Neuronal stem cell (in vitro differentiated cells): ENCODE measurements at places on chromosomes 3 and 15.

DNA sequence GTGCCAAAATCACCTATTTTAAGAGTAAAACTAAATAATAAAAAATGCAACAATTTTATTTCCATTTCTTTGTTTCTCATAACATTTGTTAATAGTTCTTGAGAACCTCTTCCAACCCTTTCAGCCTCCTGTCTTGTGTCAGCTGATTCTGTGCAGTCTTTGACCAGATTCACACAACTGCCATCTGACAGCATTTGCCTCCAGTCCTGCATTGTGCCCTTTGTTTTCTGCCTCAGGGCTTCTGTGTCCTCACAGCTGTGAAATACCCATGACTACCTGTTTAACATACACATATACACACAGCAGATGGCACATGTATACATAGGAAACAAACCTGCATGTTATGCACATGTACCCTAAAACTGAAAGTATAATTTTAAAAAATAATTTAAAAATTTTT lies 13.2 kb upstream of the CNTN6 start:
- DNase-seq: no peak

- DNase-seq: no peak
These were observed 20.0 kb upstream of the CILP start for GRCh38 chr15:65231306-65231705.

GRCh38 chr3:24548278-24548677 lies 53.6 kb upstream of the THRB start:
- DNase-seq: no peak

DNA sequence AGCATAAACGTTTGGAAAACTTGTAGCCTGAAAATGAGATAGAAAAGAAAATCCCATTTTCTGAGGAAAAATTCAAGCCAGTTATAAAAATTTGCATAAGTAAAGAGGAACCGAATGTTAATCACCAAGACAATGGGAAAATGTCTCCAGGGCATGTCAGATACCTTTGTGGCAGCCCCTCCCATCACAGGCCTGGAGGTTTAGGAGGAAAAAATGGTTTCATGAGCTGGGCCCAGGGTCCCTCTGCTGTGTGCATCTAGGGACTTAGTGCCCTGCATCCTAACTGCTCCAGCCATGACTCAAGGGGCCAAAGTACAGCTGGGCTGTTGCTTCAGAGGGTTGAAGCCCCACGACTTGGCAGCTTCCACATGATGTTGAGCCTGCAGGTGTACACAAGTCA lies 153.1 kb downstream of the TAFA4 start:
- no peak for DNase-seq

DNA sequence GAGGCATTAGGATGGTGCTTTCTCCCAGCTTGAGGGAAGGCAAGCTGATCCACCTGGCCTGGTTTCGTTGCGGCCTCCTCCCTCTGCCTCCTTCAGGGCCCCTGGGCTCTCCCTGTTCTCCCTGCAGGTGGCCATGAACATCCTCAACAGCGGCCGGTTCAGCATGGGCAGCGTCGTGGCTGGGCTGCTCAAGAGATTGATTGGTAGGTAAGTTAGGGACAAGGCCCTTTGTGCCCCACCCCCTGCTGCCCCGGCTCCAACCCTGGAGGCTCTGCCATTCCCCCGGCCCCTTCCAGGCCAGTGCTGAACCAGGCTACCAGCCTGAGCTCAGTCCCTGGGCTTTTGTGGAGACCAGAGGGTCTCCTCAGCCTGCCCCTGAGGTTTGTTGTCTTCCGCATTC lies 23.0 kb downstream of the ACAD9 start:
- DNase-seq: no peak

DNA sequence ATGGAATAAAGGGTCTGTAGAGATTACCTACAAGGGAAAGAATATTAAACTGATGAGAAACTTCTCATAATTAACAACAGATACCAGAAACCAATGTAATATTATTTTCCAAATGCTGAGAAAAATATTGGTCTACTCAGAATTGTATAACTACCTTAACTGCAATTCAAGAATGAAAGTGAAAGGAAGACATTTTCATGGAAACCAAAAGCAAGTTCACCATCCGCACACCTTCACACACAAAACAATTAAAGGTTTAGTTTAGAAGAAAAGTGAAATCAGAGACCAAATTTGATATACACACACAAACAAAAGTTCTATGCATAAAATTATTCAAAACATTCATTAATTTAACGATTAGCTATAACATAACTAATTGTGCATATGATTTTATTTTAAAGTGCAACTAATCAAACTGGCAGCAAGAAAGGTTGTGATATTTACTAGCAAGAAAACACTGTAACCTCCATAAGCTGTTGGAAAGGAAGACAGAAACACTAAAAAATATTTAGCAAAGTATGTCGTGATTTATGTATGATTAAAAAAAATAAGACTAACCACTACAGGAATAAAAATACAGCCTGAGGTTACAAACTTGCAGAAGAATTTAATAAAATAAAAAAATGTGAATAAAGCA lies 395.5 kb downstream of the FGF12 start:
- DNase-seq: no peak

GRCh38 chr3:132626955-132627354 lies 29.9 kb downstream of the ACKR4 start:
- DNase-seq: no peak

DNA sequence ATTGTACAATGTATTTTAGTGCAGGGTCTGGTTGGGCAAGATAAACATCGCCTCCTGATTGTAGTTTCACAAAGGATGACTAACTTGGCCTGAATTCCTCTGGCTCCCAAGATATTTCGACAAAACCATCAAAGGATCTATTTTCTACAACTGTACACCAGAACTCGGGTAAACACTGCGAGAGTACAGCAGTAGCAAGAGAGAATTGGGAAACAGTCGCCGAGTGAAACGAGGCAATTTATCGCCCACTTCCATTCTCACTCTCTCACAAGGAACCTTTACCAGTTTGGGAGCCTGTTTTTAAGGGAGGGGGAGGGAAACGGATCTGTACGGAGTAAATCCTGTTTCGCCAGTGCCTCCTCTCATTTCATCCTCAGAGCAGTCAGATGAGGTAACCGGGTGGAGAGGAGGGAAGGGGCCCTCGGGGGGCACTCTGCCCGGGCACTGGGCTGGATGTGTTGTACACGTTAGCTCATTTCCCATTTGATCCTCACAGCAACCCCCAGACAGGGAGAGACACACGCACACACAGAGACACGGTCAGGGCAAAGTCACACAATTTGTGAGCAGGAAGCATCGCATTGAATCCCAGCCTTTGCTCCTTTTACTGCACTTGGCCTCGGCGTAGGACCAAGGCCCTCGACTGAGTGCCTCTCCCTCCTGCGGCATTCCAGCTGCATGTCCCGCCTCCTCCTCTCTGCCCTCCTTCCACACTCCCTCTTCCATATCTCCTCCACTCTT lies 120.1 kb downstream of the LIPC start:
- DNase-seq: no peak

DNA sequence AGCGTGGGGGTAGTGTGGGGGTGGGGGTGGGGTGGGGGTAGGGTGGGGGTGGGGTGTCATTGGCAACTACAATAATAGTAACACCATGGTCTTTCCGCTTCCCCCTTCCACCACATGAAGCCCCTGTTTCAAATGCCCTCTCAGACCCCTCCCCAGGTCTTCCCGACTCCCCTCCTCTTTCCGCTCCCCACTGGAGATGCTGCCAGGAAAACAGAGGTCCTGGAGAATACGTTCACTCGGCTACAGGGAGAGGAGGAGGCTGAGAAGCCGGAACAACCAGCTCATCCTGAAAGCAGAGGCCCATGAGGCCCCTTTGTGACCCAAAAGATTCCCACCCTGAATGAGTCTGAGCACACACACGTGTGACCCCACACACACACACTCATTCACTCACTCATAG lies 75.4 kb downstream of the CPN2 start:
- DNase-seq: no peak

DNA sequence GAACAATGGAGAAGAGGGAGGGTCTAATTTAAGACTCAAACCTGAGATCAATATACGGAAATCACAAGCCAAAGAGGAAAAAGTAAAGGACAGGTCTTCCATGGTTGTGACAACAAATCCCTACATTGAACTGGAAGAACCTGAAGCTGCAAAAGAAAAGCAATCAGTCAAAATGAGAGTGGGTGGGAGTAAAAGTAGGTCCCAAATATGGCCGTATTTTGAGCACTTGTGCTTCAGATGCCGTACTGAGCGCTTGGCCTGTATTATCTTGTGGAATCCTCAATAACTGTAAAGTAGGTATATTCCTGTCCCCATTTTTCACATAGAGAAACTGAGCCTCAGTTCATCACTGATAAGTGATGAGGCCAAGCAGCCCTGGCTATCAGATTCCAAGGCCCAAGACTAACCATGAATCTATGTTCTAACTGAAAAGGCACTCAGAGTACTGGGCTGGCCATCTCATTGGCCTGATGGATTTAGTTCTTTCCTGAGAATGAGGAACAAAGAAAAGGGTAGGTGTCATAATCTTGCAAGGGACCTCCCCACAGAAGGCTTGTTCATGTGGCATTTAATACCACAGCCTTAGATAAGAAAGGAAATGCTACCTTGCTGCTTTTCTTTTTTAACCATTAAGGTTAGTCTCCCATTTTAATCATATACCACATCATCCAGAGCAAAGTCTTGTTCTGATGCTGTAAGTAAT lies 52.5 kb downstream of the LRRN1 start:
- DNase-seq: no peak

GRCh38 chr3:64038253-64038767 lies 15.0 kb upstream of the PSMD6 start:
- DNase-seq: no peak

DNA sequence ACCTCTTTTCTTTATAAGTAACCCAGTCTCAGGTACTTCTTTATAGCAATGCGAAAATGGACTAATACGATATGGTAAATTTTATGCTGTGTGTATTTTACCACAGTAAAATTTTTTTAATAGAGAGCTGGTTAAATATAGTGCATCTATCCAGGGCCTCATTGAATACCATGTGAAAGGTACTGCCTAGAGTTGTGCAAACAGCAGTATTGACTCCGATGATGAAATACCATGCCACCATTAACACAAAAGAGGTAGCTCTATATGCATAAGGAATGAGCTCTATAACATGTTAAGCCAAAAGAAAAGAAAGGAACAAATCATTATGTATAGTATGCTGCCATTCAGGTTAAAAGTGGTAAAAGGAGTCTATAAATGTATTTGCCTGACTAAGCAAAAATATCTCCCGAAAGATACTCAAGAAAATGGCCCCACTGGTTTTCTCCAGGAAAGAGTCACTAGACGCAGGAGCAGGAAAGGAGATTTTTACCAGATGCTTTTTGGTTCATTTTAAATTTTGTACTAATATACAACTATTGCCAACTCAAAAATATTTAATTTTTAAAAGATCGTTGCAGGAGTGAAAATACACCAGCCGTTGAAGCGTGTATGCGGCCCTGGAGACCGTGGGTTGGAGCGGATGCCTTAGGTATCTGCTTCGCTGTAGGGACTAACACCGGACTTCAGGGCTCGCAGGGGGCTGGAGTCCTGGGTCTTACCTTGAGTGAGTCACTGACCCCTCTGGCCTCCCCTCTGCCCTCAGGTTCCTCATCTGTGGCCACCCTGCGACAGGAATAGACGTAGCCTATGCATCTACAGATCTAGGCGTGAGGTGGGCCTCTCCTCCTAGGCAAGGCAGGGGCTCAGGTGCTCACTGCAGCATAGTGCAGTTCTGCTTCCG lies 120.1 kb downstream of the CHSY1 start:
- DNase-seq: no peak

- DNase-seq: no peak
These were observed 12.8 kb downstream of the UBXN7 start for GRCh38 chr3:196419386-196419785.

- DNase-seq: no peak
These were observed 11.2 kb downstream of the APBA2 start for GRCh38 chr15:28896951-28897350.

DNA sequence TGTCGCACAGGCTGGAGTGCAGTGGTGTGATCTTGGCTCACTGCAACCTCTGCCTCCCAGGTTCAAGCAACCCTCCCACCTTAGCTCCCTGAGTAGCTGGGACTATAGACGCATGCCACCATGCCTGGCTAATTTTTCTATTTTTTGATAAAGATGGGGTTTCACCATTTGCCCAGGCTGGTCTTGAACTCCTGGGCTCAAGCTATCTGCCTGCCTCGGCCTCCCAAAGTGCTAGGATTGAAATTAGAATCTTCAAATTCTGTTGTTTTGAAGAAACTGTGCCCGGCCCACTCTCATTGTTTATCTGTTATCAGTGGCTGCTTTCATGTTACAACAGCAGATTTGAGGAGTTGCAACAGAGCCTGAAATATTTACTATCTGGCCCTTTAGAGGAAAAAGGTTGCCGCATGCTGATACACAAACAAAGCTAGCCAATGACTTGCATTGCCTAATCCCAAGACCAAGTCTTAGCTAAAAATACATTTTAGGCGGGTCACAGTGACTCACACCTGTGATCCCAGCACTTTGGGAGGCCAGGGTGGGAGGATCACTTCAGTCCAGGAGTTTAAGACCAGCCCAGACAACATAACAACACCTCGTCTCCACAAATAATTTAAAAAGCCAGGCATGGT lies 43.2 kb upstream of the PPP4R2 start:
- DNase-seq: no peak

DNA sequence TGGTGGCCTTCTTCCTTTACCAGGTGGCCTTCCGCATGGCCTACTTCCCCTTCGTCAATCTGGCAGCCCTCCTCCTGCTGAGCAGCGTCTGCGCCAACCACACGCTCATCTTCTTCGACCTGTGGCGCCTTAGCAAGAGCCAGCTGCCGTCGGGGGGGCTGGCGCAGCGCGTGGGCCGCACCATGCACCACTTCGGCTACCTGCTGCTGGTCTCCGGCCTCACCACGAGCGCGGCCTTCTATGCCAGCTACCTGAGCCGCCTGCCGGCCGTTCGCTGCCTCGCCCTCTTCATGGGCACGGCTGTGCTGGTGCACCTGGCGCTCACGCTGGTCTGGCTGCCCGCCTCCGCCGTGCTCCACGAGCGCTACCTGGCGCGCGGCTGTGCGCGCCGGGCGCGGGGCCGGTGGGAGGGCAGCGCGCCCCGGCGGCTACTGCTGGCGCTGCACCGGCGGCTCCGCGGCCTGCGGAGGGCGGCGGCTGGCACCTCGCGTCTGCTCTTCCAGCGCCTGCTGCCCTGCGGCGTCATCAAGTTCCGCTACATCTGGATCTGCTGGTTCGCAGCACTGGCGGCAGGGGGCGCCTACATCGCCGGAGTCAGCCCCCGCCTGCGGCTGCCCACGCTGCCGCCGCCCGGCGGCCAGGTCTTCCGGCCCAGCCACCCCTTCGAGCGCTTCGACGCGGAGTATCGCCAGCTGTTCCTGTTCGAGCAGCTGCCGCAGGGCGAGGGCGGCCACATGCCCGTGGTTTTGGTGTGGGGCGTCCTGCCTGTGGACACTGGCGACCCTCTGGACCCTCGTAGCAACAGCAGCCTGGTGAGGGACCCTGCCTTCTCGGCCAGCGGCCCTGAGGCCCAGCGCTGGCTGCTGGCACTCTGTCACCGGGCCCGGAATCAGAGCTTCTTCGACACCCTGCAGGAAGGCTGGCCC lies 9.9 kb downstream of the DISP2 start:
- DNase-seq: peak; percentile 86

DNA sequence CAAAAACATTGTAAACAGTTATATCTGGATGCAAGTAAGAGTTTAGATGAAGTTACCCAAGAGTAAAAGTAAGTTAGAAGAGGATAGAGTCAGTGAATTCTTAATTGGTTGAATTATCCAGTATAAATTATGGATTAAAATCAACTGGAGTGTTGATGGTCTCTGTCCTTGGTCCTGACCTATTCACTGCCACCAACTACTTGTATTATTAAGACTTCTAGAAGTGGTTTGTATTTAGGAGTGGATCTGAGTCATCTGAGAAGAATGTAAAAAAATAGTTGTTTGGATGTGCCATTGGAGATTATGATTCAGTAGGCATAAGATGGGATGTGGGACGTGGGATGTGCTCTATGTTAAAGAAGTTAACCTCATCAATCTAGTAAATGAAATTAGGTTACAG lies 86.4 kb downstream of the SYNPR start:
- no peak for DNase-seq

- DNase-seq: no peak
These were observed 18.7 kb downstream of the TNFAIP8L3 start for GRCh38 chr15:51075826-51076523.
